ENCODE measurements at places on chromosomes 4 and X.

- no peak for DNase-seq
Observed at GRCh38 chr4:66516940-66517339, 846.7 kb upstream of the EPHA5 start.

- DNase-seq = no peak
Observed at GRCh38 chr4:89836031-89836745, 773 bp downstream of the SNCA start.

DNA sequence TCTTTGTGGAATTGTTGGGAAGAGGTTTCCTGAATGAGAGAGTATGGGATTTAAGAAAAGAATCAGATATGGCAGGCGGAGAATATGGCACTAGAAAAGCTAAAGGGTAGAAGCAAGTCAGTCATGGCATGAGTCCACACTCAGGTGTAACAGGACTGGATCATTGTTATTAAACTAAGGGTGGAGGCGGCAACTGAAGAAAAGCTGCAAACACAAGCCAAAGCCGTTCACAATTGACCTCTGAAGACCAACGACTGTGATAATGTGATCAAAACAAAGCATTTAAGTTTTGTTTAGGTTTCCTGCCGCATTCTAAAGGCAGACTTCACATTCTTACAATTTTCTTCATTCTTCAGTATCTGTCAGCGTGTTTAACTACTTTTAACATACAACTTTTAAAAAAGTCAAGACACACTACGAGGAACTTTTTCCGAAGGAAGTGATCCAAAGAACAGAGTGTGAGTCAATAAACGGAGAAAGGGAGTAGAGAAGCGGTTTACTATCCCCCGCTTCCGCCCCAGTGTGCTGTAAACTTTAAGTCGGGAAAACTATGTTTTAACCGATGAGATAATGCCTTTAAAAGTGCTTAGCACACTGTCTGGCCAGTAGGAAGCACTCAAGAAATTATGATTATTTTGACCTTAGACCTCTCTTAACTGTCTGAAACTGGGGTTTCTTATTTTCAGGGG, 909 bp upstream of the SLAIN2 start:
- no peak for DNase-seq

DNA sequence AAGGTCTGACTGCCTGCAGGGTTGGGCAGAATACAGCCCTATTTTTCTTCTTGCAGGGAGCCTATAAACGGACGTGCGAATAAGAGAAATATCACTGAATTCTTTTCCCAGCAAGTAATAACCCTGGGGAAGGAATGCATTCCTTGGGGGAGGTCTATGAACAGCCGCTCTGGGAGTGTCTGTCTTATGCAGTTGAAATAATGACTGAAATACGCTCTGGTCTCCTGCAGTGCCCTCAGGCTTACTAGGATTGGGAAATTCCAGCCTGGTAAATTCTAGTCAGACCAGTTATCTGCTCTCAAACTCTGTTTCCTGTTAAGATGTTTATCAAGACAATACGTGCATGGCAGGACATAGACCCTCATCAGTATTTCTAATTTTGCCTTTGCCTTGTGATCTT, 72.1 kb upstream of the FAM241A start:
- no peak for DNase-seq

- no peak for DNase-seq
Observed at GRCh38 chr4:6113641-6114040, 86.7 kb downstream of the JAKMIP1 start.

GRCh38 chr4:15515106-15515505, 45.4 kb downstream of the CC2D2A start:
- no peak for DNase-seq

DNA sequence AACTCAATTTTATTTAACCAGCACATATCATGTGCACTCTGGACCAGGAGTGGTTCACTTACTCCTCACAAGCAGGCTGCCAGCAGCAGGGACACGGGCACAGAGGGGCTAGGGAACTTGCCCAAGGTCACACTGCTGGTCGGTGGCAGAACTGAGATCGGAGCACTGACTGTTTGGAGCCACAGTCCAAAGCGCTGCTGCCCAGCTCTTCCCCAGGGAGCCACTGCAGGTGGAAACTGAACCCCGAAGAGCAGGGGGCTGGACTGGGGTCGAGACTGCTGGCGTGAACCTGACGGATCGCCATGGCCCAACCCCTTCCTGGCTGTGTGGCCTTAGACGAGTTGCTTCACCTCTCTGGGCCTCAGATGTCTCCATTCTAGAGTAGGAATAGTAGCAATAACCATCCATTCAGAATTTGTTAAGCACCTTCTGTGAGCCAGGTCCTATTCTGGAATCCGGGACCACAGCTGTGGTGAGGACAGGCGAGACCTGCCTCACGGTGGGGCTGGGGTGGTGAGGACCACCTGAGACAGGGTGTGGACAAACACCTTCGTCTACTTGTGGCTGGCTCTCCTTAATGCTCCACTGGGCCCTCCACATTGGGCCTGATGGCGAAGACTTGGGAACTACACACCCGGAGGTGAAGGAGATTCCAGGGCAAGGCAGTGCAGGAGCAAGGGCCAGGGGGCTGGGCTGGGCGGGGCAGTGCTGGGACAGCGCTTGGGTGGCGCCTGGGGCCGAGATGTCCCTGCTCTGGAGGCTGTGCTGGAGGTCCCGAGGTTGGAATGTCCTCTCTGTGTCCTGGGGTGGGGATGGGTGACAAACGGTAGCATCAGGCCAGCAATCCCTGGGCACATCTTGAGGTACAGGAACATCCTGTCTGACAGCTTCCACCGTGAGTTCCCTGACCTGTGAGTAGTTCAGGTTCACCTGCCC, 32.0 kb upstream of the KIAA0232 start:
- no peak for DNase-seq

GRCh38 chr4:152187693-152188092, 348.2 kb downstream of the FBXW7 start:
- no peak for DNase-seq

GRCh38 chr4:19010761-19011160, 989.2 kb upstream of the LCORL start:
- no peak for DNase-seq

DNA sequence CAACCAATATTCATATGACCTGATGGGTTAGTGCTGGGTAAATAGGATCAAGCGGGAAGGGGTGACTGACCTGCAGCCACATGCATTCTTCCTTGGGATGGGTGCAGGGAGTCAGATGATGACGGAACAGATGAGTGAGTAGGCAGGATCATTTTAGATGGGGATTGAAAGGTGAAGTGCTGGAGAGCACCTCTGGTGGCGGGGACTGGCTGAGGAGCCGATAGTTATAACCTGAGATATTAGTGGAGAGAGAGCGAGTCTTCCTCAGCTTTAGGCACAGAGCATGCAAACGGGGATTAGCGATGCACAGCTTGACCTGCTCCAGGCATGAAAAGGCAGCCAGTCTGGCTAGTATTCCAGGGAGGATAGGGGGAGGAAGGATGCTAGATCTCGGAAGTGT, 99.1 kb downstream of the AFF1 start:
- DNase-seq = no peak

GRCh38 chr4:3364199-3364598, 71.4 kb downstream of the RGS12 start:
- DNase-seq = no peak

- no peak for DNase-seq
Observed at GRCh38 chr4:10965196-10965595, 280.6 kb upstream of the CLNK start.

DNA sequence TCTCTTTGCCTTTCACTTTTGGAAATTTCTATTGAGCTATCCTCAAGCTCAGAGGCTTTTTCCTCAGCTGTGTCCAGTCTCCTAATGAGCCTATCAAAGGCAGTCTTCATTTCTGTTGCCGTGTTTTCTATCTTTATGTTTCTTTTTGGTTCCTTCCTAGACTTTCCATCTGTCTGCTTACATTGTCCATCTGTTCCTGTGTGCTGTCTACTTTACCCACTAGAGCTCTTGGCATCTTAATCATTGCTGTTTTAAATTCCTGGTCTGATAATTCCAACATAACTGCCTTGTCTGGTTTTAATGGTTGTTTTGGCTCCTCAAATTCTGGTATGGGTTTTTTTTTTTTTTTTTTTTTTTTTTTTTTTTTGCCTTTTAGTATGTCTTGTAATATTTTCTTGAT, 9.3 kb upstream of the PDE6B start:
- no peak for DNase-seq

Data from NCI-H1436 treated with DMSO at 0.1 percent for 48 hours (cell line).